Posterior vena cava (tissue), 2 donors: ENCODE measurements at places on chromosomes 1 and 21. TPM values are rescaled to one million over a fixed set of nuclear protein-coding genes. Genes with fewer than 3 reads are reported as not detected.

- peak; percentile 85 for DNase-seq
These were observed 12.4 kb upstream of the TBX15 start for GRCh38 chr1:119000371-119001180.

DNA sequence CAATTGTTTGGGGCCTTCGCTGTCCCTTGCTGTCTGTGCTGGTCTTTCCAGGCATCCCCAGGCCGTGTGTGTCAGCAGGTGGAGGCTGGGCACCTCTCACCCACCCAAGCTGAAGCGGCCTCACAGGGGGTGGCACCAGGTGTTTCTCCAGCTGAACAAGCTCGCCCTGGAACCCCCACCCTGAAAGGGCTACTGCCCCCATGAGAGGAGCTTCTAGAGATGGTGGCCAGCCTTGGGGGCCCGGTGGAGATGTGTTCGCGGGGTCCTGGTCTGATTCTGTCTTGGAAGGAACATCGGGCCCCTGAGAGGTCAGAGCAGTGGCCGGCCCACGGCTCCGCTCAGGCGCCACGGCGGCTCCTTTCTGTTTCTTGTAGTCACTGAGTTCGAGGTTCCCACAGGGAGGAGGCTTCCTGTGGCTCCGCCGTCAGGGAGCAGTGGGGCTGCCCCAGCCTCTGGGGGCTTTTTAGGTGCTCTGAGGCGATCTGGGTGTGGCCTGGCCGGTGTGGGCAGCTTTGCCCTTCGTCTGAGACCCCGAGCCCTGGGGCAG, 46.9 kb downstream of the SKI start:
- DNase-seq, result no peak

- DNase-seq, result peak; percentile 72
These were observed 12.1 kb upstream of the TSPEAR start for GRCh38 chr21:44723177-44724131.

GRCh38 chr1:77533660-77534305, 148.7 kb downstream of the ZZZ3 start:
- no peak for DNase-seq

- DNase-seq, result no peak
These were observed 7.3 kb upstream of the USP1 start for GRCh38 chr1:62429581-62429980.

The NMNAT2 gene
- 1.1 TPM for total RNA-seq

GRCh38 chr1:14108356-14109275, 408.6 kb downstream of the PRDM2 start:
- DNase-seq, result no peak

The HMCN1 gene
- 17.3 TPM for total RNA-seq
